ENCODE measurements at places on chromosomes 4 and X. TPM values are rescaled to one million over a fixed set of nuclear protein-coding genes. Genes with fewer than 3 reads are reported as not detected.

MFAP3L gene
- total RNA-seq: 16.5 TPM

TBX22 gene
- total RNA-seq: not detected

GLRA3 gene
- not detected for total RNA-seq

THAP9 gene
- 5.3 TPM for total RNA-seq

TMEM165 gene
- 42.1 TPM for total RNA-seq

CXCL10 gene
- total RNA-seq: 9.4 TPM

GPR34 gene
- total RNA-seq: 4.5 TPM

MAGEE1 gene
- total RNA-seq: 0.33 TPM

NEXMIF gene
- total RNA-seq: 0.42 TPM

PYURF gene
- 60.4 TPM for total RNA-seq

USO1 gene
- total RNA-seq: 41.6 TPM

MAGEA10 gene
- total RNA-seq: not detected

XKRX gene
- total RNA-seq: not detected

JADE3 gene
- total RNA-seq: 9.0 TPM

TTC29 gene
- total RNA-seq: not detected

SPANXA1 gene
- not detected for total RNA-seq

IGFBP7 gene
- 60.5 TPM for total RNA-seq

ENPEP gene
- total RNA-seq: 4.5 TPM

TCEAL6 gene
- not detected for total RNA-seq

COX7B2 gene
- total RNA-seq: not detected

HTN3 gene
- total RNA-seq: not detected

CYLC1 gene
- not detected for total RNA-seq

ELF4 gene
- 1.6 TPM for total RNA-seq

TGIF2LX gene
- total RNA-seq: not detected

CXorf49 gene
- not detected for total RNA-seq

NPY2R gene
- not detected for total RNA-seq

PCDH7 gene
- total RNA-seq: 3.0 TPM

All from liver (tissue), 10 donors.